ENCODE measurements at places on chromosomes 11 and 22.

- no peak for DNase-seq
Observed at GRCh38 chr11:130122141-130122575, 37.4 kb upstream of the ST14 start.

- no peak for DNase-seq
Observed at GRCh38 chr11:34065505-34066203, 14.1 kb downstream of the CAPRIN1 start.

GRCh38 chr22:34592123-34592740, 473.7 kb upstream of the ISX start:
- no peak for DNase-seq

DNA sequence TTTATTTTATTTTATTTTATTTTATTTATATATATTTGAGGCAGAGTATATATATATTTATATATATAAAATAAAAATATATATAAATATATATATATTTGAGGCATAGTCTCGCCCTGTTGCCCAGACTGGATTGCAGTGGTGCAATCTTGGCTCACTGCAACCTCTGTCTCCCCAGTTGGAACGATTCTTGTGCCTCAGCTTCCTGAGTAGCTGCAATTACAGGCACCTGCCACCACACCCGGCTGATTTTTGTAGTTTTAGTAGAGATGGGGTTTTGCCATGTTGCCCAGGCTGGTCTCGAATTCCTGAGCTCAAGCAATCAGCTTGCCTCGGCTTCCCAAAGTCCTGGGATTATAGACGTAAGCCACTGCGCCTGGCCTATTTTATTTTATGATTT, 31.4 kb downstream of the ACO2 start:
- DNase-seq, result no peak

DNA sequence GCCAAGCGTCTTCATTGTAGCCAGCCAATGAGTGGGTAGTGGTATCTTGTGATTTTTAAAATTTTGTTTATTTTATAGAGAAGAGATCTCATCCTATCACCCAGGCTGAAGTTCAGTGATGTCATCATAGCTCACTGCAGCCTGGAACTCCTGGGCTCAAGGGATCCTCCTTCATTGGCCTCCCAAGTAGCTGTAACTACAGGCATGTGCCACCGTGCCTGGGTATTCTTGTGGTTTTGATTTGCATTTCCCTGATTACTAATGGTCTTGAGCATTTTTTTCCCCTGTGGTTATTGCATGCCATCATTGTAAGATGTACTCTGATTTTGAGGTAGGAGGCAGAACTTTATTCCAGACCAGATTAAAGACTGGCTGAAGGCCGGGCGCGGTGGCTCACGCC, 2.4 kb upstream of the DENND6B start:
- no peak for DNase-seq

- no peak for DNase-seq
Observed at GRCh38 chr11:6862961-6863360, at the start of gene OR10A2. Gene OR10A2 (plus strand): TSS chr11:6863057. CDS start chr11:6869755, 6,698 bp downstream.

GRCh38 chr11:109808569-109808968, 284.6 kb upstream of the ZC3H12C start:
- no peak for DNase-seq

GRCh38 chr11:57735619-57736298, 5.5 kb upstream of the SELENOH start:
- DNase-seq, result no peak

GRCh38 chr11:40425168-40425567, 1034.3 kb downstream of the LRRC4C start:
- DNase-seq, result no peak

GRCh38 chr11:91825777-91826176, 398.8 kb upstream of the FAT3 start:
- DNase-seq, result no peak

- DNase-seq, result no peak
Observed at GRCh38 chr11:107592231-107592590, 1.3 kb downstream of the ELMOD1 start.

Data from stimulated activated CD4-positive, alpha-beta T cell treated with anti-CD3 and anti-CD28 coated beads, Interleukin-12 subunit alpha, Interleukin-12 subunit beta, amount 100 ng/mL, for 24 hours (primary cell).